ENCODE measurements at places on chromosomes 2 and 18.

DNA sequence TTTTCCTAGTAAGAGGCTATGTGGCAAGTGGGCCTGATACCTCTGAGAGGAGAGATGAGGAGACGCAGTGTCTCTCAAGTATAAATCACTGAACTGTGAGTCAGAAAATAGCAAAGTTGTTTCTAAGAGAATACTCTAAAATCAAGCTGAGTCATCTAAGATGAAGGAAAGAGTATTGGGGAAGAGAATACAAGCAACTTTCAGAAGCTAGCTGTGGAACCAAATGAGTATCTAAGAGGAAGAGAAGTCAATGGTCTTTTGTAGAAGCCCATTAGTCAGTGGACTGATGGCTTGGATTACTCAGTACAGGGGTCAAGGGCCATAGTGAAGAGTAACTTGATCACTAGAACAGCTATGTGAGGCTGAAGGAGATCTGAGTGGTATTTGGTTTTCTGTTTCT is 2.7 kb upstream of the DCC start:
- DNase-seq, result no peak

GRCh38 chr2:241627675-241628074 is 9.3 kb downstream of the THAP4 start:
- no peak for DNase-seq

GRCh38 chr18:9436206-9436929 is 38.9 kb upstream of the RALBP1 start:
- DNase-seq, result no peak

GRCh38 chr2:54960164-54960563 is 90.1 kb downstream of the RTN4 start:
- DNase-seq, result no peak

- DNase-seq, result no peak
Measured at GRCh38 chr2:12428324-12428723, 288.4 kb upstream of the TRIB2 start.

Measured in activated T-helper 1 cell treated with anti-CD3 and anti-CD28 coated beads, Interleukin-12 subunit alpha, Interleukin-12 subunit beta, Interleukin-2, Interleukin-4 antibody, amounts not matched to agents 30 ng/mL and 10 ng/mL and 1 ng/mL, durations not matched to agents 14 hours and 24 hours and 36 hours (primary cell).